Cortex of kidney (tissue), 1 donor: ENCODE measurements at places on chromosomes 1 and 21.

DNA sequence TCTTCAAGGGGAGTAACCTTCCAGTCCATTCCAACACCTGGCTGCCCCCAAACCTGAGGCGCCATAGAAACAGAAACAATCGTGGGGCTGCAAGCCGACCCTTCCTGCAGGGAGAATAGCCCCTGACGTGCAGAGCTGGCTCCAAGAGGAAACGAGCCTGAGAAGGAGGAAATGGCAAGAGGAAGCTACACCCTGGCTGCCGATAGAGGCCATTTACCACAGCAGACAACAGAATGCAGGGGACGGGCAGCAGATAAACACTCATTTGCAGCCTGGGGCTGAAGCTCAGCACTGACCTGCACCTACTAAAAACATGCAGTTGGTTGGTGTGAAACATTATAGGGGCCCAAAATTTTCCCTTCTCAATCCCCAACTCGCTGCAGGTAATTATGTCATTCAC, 8.7 kb upstream of the TDRD10 start:
- no peak for DNase-seq

- DNase-seq = no peak
Observed at GRCh38 chr1:20242890-20243479, 47.7 kb upstream of the VWA5B1 start.

GRCh38 chr1:2044510-2045319, 5.5 kb upstream of the PRKCZ start:
- no peak for DNase-seq

DNA sequence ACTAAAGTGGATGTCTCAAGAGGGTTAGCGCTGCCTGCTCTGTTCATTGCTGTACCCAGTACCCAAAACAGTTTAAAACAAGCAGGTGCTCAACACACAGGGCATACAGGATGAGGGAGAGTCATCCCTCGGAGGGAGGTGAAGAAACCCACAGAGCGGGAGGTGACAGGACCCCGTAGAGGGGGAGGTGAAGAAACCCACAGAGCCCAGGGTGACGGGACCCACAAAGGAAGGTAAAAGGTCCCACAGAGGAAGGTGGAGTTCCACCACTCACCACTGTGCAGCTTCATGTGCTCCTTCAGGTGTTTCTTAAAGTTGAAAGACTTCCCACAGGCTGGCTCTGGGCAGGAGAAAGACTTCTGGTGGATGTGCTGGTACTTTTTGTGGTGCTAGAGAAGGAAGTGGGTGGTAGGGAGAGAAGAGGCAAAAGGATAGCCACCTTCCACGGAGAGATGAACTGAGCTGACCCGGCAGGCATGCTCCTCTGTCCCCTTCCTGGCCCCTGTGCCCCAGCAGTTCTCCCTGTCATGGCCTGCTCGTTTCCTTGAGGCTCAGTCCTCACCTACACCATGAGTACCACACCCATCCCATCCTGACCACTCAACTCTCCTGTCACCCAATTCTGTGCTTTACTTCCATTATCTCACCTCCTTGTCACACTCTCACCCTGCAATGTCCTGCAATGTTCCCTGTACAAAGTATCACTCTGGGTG, 5.1 kb downstream of the ZNF692 start:
- no peak for DNase-seq

DNA sequence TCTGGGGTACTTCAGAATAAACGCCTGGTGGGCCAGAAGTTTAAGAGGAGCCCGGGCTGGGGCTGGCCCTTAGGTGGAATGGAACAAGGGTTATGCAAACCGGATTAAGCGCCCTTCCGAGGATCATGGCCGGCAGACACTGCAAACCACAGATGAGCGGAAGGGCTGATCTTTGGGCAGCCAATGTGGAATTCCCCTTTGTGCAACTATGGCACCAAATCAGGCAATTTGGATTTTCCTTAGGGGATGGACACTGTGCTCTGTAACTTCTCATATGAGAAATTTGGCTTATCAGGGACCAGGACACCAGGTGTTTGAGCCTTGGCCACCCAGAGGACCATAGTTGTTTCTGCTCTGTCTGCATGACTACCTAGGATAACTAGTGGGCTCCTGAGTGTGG, 5.7 kb upstream of the IL10 start:
- DNase-seq = no peak

- no peak for DNase-seq
Observed at GRCh38 chr1:175314300-175314699, 121.7 kb upstream of the KIAA0040 start.

DNA sequence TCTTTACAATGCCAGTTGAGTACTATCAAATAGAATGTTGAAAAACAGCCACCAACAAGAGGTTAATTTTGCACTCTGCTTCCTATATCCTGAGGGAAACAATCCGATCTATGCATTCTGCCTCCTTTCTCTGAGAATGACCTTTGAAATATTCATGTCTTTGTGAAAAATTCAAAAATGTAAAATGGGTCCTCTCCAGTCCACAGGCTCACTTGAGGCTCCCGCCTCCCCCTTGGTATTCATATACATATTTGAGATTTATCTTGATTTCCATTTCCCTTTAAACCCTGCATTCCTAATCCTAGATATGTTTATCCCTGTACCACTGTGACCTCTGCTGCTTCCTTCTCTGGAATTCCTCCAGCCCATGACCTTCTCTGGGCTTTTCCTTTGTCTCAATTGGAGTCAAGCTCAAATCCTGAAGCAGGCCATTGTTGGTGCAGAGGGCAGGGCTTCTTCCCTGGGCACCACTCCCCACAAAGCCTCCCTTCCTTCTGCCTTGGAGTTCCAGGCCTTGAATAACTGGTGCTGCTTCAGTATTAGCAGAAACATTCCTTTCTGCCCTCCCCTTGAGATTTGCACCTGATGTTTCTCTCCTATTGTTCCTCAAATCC, 296.8 kb downstream of the PBX1 start:
- no peak for DNase-seq

DNA sequence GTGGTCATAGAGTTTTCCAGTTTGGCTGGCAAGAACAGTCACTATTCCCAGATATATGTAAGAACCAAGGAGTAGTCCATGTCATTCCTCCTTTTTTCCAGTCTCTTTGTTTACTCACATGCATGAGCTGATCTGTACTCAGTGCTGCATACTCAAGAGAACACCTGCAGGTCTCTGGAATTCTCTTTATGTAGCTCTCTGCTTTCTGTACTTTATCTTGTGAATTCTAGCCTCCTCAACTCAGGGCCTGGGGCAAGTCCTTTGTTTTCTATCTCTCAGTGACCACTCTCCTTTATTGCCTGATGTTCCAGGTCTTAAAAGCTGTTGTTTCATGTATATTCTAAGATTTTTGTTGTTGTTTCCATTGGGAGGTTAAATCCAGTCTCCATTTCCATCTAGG, 478.9 kb downstream of the DPYD start:
- DNase-seq = no peak

- DNase-seq = no peak
Observed at GRCh38 chr1:98677288-98677687, 15.8 kb downstream of the SNX7 start.

DNA sequence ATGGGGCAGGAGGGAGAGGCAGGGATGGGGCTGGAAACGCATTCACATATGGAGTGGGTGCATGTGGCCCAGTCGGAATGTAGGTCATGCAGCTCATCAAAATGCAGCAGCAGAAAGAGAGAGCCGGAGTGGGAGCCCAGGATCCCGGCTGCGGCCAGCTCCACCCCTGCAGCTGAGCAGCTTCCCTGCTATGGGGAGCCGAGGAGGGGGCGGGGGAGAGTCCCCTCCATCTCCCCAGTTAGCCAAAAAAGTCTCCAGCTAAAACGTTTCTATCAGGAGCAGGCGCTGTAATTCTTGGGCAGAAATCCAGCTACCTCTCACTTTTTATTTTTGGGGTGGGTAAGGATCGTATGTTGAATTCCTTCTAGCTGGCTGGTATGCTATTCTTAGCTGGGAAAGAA, 39.7 kb downstream of the MRPL37 start:
- no peak for DNase-seq

GRCh38 chr1:116560704-116561490, 9.9 kb downstream of the CD58 start:
- DNase-seq = no peak

DNA sequence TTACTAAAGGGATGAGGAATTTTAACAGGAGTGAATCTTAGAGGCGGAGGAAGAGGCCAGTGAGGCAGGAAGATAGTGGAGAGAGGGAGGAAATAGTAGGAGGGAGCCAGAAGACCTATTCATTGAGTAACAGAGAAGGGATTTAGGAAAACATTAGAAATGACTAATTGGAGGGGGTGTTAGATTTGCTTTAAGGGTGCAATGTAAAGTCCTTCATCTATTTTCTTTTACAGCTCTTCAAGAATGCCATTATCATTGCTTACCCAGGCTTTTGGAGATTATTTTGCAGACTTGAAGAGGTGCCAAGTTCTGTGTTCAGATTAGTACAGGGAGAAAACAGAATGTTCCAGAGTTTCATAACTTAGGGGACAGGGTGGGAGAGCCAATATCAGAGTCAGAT, 33.8 kb downstream of the OR10J1 start:
- no peak for DNase-seq

- no peak for DNase-seq
Observed at GRCh38 chr1:175380521-175381300, 188.1 kb upstream of the KIAA0040 start.

- no peak for DNase-seq
Observed at GRCh38 chr1:77288275-77288674, 6.5 kb downstream of the AK5 start.

GRCh38 chr1:115059316-115059715, 29.7 kb downstream of the TSHB start:
- no peak for DNase-seq

GRCh38 chr1:222346955-222347354, 200.9 kb downstream of the HHIPL2 start:
- DNase-seq = no peak

- no peak for DNase-seq
Observed at GRCh38 chr1:153474347-153474746, 13.9 kb upstream of the S100A7 start.

DNA sequence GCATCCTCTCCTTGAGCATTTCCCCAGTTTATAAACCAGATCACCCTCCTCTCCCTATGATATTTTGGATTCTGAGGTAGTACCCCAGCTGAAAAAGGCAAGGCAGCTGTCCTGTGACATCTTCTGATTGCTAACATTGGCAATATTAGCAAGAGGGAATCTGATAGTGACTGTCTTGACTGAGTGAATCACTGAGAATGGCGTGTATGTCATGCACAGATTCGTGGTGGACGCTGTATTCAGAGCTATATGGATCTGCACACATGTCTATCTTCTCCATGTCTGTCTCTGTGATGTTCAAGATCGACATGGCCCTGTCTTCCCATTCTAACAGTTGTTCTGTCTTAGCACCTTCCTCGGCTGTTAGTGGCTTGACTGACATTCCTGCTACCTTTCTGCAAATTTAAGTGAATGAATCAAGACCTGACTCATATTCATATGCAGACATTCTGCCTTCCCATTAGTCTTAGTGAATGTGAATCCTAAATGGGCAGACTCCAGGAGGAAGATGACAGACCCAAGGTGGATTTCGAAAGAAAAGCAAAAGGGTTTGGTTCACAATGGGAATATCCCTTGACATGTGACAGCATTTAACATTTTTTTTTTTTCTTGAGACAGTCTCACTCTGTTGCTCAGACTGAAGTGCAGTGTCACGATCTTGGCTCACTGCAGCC, 97.7 kb downstream of the PGBD5 start:
- no peak for DNase-seq

GRCh38 chr1:97929874-97930851, 9.3 kb upstream of the DPYD start:
- DNase-seq = no peak

DNA sequence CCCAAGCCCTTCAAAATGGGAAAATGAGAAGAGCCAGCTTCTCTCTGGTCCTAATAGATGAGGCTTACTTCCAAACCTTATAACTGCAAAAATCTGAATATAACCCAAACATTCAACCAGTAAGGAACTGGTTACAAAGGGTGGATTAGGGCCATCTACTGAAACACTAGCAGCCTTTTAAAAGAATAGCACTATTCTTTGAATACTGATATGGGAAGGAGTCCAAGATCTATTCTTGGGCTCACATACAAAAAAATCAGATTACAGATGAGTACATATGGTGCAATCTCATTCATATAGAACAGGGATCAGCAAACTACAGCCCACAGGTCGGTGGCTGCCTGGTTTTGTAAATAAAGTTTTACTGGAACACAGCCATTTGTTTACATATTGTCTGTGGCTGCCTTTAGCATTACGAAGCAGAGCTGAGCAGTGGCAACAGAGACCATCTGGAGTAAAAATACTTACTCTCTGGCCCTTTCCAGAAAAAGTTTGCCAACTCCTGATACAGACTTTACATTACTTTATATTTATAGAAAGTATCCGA, 167.7 kb downstream of the ZSCAN20 start:
- no peak for DNase-seq

GRCh38 chr1:14371771-14372497, 226.6 kb upstream of the KAZN start:
- no peak for DNase-seq

DNA sequence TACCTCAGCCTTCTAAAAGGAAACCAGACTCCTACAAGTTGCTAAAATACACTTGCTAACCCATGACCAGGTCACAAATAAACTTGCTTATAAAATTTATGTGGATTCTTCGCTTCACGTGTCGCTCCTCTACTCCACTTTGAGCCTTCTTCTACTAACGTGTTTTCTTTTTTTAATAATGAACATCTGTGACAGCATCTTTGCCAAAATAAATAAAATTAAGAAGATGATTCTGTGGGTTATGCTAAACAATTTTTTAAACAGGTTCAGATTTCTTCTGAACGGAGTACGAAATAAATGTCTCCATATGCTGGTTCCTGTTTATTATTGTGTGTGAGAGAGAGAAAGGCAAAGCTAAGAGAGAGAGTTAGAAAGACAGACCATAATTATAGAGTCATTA, 735.8 kb downstream of the LTN1 start:
- DNase-seq = no peak

DNA sequence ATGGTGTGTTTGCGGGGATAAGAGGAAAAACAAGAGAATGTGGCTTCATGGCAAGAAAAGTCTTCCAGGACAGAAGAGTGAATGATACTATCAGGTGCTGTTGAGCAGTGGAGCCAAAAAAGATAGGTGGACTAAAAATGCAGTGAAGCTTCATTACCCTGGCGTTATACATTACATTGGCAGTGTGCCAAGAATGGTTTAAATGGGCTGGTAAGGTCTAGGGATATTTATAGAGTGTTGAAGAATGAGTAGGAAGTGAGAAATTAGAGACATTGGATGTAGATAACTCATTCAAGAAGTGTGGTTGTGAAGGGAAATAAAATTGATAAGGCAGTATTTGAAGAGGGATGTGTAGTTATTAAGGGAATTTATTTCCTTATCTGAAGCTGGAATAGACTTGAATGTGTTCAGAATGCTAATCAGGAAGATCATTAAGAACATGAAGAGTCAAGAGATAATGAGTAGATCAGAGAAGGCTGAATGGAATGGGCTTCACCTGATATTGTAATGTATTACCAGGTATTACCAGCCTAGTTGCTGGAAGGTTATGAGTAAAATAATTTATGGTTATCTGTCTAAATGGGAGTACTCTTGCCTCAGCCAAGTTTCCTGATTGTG, 72.7 kb downstream of the MAST2 start:
- no peak for DNase-seq

DNA sequence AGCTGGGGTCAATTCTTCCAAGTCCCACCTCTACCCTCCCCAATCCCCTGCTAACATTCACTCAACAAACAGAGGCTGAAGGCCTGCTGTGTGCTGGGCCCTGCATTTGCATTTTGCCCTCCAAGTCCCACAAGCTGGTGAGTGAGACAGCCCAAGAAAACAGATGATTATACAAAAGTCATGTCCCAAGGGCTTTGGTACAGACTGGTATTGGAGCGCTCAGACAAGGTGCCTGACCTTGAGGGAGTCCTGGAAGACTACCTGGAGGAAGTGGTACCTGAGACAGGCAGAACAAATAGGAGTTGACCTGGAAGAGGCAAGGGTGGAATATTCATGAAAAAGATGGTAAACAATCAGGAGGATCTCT, 4.2 kb downstream of the LMOD1 start:
- no peak for DNase-seq
